ENCODE measurements at places on chromosomes 12 and 14.

DNA sequence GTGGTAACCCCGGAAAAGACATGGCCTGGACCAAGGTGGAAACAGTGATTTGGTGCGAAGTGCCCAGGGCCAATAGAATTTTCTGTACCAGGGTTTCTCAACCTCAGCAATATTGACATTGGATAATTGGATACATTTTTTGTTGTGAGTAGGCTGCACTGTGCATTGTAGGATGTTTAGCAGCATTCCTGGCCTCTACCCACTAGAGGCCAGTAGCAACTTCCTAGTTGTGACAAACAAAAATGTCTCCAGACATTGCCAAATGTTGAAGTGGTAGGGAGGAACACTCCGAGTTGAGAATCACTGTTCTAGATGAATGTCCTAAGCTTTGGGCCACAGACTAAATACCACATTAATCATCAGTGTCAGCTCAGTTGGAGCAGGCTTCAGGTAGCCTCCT lies 6.2 kb upstream of the CGRRF1 start:
- DNase-seq: no peak

GRCh38 chr12:1724250-1724649 lies 33.4 kb downstream of the ADIPOR2 start:
- DNase-seq: no peak

GRCh38 chr12:96578526-96579125 lies 89.2 kb downstream of the CFAP54 start:
- no peak for DNase-seq

DNA sequence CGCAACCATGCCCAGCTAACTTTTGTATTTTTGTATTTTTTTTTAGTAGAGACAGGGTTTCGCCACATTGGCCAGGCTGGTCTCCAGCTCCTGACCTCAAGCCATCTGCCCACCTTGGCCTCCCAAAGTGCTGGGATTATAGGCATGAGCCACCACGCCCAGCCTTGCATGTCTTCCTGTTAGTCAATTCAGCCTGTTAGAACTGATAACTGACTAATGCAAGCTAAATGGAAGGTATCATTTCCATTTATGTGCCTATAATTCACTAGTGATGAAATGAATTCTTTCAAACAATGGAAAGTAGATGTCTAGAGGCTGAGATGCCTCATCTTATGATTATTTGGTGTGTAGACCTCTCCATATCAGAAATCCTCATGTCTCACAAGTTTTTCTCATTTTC lies 37.3 kb upstream of the DIP2B start:
- no peak for DNase-seq

- no peak for DNase-seq
Observed at GRCh38 chr14:57227083-57227482, 41.6 kb downstream of the EXOC5 start.

DNA sequence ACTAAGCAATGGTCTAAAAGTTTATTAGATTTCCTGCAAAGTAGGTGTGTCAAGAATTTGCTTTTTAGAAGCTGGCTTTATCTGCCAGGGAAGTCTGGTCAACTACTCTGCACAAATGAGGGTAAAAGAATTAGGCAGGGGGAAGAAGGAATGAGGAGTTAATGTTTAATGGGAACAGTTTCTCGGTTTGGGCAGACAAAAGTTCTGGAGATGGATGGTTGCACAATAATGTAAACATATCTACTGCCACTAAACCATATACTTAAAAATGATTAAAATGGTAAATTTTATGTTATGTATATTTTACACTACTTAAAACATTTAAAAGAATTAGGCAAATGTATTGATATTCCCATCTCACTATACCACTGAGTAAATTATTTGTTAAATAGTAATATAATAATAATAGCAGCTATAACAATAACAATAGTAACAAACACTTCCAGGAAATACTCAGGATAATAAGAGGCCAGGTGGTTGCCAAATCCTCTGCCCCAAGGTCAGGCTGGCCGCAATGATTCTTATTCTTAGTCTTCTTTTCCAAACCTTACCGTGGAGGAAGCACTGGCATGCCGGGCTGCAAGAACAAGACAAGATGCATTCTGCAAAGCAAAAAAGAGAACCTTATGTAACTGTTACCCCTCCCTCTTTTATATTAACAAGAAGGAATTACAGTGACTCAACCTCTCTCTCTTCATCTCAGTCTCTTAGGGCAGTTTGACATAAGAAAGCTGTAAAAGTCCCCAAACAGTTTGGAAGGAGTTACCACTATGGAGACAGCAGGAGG lies 13.9 kb downstream of the CS start:
- DNase-seq: no peak

- DNase-seq: no peak
Observed at GRCh38 chr14:34997762-34998161, 15.0 kb downstream of the SRP54 start.

- DNase-seq: no peak
Observed at GRCh38 chr12:100138048-100138802, 4.4 kb downstream of the BLTP3B start.

GRCh38 chr12:5232826-5233500 lies 189.3 kb downstream of the KCNA5 start:
- DNase-seq: no peak

- no peak for DNase-seq
Observed at GRCh38 chr12:24356240-24356804, 406.9 kb upstream of the SOX5 start.

DNA sequence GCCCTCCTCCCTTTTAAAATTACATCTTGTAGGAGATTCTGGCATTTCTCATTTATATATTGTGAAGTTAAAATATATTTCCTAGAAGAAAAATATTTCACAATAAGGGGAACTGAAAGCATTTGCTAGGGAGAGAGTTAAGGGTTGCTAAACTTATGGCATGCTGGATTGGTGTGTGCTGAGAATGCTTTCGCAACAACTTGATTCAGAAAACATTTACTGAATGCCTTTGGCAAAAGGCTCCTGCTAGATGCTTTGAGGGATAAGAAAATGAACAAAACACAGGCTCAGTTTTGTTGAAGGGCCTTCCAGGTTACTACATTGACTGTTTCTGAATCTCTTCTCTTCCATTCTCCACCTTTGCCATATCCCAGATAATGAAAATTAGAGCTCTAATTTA lies 67.5 kb downstream of the DIP2B start:
- no peak for DNase-seq

DNA sequence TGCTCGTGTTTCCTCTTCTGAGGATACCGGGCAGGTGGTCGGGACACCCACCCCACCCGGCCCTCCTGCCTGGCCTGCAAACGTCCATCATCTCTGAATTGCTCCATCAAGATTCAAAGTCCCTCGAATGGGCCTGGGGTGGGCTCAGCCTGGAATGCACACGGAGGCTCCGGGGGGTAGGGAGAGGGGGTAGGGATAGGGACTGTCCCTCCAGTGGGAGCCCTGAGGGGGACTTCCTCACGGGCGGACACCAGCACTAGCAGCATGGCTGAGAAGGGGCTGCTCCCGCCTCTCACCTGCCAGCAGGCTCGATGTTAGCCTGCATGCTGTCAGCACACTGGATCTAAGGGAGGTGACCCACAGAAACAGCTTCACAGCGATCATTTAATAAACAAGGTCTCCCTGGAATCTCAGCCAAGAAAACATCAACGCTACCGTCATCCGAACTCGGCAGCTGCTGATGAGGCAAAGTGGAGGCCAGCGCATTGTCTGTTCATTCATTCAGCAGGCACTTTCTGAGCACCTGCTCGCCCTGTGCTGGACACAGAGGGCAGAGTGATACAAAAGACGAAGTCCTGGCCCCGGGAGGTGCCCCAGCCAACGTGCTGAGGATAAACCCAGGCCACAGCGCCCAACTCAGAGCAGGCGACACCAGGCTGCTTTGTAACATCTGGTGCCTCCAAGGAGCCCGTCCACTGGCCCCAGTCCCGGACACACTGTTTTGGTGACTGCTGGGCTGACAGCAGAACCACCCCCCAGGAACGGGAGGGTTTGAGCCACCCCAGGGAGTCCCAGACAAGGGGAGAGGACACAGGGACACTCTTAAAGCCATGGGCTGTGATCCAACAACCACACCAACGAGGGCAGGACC lies 6.3 kb downstream of the TMEM179 start:
- DNase-seq: no peak

GRCh38 chr12:112381406-112381882 lies 787 bp downstream of the HECTD4 start:
- DNase-seq: no peak

DNA sequence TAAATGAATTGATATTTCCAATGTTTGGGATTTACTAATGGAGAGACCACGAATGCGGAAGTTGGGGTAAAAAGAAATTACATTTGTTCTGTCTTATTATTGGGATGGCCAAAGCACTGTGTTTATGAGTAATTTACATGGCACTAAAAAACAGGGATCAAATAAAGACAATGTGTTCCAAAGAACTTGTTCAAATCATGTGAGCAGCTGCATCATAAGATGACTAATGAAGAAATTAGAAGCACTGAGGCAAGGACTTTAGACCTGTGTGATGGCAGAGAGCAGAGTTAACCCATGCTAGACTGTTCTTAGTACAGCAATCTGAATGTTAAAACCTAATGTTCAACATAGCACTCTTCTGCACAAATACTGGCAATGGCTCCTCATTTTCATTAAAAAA lies 34.3 kb upstream of the DCN start:
- no peak for DNase-seq

- no peak for DNase-seq
Observed at GRCh38 chr12:76586764-76587395, 27.3 kb upstream of the OSBPL8 start.

DNA sequence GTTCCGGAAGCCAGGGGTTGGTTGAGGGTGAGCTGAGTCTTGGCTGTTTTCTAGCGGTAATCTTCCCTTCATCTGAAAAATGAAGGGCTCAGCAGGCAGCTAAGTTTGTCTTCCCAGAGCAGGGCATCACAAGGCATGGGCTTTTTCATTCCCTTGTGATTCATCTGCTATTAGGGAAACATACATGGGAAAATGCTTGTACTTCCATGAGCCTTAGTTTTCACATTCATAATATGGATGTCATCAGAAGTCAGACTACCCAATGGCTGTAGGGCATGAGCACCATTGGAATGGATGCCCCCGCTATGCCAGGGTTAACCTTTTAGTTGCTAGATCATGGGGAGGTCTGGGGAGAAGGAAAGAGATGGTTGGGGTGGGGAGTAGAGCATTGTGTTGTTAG lies 18.7 kb downstream of the HELB start:
- DNase-seq: no peak

GRCh38 chr12:69469854-69470188 lies 367 bp upstream of the FRS2 start:
- DNase-seq: no peak

DNA sequence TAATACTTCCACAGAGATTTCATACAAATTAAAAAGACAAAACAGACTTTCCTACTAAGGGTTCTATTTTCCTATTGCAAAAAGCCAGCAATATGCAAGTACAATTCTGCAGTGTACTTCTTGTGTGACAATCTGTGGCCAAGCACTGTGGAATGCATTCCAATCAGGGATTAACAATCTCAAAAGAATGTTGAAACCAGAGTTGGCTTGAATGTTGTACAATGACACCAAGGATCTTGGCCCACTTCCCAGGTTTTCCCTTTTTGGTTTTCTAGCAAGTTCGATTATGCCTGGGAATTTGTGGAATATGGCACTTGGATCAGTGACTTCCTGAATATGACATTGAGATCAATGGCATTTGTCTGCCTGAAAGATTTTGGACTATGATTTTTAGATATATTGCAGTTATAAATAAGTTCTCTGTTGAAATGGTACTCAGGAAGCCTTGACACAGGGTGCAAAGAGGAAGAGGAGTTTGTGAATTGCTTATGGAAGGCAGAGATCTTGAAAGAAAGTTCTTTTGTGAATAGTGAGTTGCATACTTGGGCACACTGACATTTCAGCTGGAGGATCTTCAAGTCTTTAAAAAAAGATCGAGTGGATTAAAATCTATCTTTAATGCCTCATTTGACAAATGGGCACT lies 81.4 kb upstream of the FERMT2 start:
- DNase-seq: no peak

DNA sequence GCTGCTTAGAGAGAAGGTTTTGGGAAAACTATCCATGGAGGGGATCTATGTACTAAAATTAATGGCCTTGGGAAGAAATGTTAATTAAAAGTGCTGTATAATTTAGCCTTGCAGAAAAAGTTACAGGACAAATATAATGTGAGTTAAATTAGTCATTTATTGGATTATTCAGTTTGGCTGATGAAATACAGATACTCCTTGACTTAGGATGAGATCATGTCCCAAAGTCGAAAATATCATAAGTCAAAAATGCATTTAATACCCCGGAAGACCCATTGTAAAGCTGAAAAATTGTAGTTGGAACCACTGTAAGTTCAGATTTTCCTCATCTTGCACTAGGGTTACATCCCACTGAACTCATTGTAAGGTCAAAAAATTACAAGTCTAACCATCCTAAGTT lies 9.7 kb downstream of the RTRAF start:
- DNase-seq: no peak

DNA sequence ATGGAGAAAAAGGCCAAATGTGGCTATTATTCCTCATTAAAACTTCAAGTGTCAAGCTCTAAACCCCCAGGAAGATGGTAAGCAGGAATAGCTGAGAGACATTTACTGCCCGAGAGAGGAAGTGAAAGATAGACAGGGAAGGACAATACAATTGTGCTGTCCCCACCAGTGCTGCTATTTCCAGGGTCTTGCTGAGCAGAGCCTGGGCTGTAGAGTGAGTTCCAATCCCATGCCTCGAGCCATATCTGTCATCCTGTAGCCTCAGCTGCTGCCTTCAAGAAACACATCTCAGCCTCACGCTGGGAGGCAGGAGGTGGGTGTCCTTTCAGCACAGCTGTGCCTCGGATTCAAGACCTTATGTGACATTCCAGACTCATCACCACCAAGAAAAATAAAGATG lies 114.0 kb downstream of the RPAP3 start:
- DNase-seq: no peak

- DNase-seq: no peak
Observed at GRCh38 chr14:32011225-32011624, 65.9 kb upstream of the ARHGAP5 start.

DNA sequence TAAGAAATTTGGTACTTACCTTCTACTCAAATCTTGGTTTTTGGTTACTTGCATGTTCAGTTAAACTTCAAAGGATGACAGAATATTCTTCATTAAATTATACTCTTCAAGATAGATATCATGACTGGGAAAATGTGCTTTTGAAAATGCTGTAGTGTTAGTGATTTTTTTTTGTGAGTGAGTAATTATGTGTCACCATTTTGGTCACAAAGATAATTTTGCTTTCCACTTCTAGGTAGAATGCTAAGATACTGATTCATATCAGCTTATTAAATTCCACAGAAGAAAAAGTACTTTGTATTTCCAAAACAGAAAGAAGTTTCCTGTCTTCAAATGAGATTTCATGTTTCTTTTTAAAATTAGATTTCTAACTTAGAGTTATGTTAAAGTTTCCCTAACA lies 61.2 kb downstream of the ATXN7L3B start:
- no peak for DNase-seq

DNA sequence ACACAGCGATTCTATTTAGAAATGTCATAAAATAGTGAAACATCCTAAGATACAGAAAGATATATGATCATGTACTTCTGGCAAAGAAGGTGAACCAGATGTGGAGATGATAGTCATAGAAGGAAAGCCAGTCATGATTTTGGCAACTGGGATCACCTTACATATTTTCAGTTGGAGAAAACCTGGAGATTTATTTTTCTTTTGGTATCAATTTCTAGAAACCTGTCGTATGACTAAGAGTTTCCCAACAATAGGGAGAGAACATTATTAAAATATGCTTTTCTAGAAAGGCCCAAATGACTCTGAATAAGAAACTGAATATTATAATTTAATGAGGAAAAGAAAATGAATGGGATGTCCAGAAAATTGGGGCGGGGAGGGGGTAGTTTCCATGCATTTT lies 396.4 kb downstream of the ZFP36L1 start:
- no peak for DNase-seq

- DNase-seq: no peak
Observed at GRCh38 chr12:93081810-93082165, 152.7 kb upstream of the EEA1 start.

GRCh38 chr14:26773906-26774593 lies 176.2 kb upstream of the NOVA1 start:
- no peak for DNase-seq

Measured in cortex of kidney (tissue), 1 donor.